ENCODE measurements at places on chromosomes 16 and 17.

GRCh38 chr17:5699814-5700213 is 115.5 kb upstream of the NLRP1 start:
- no peak for DNase-seq

DNA sequence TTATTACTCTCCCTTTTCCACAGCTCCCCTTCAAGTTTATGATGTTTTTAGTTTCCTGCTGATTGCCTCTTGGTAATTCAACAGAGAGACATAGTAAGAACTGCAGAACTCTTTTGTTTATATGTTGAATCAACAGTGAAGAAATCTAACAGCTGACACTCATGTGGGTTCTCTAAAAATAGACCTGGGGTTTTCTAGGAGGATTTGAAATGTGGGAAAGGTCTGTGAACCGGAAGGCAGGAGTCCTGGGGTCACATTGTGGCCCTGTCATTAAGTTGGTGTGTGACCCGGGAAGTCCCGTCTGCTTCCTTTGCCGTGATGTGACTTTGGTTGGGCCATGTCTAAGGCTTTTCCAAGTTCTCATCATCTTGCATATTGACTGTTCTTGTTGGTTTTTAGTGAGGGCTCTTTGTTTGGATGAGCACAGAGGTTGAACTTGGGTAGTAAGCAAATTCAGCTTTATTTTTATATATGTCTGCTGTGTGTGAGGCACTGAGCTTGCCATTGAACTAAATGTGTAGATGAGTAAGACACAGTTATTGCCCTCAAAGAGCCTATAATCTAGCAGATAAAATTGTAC is 48.5 kb upstream of the HS3ST3A1 start:
- DNase-seq, result no peak

DNA sequence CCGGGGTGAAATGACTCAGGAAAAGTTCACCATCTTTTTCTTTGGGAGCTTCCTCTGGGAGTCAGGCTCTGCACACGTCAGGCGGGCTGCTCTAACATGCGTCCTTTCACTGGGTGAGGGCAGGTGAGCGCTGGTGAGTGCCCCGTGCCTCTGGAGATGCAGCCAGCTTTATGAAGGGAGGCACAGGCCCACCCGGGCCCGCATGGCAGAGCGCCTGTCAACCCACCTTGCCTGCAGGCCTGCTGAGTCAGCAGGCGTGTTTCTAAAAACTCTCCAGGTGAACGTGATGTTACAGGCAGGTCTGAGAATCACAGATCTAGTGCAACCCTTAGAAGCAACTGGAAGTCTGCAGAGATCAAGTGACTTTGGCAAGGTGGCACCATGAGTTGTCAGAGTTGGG is 18.4 kb downstream of the MAP1LC3B start:
- no peak for DNase-seq

- no peak for DNase-seq
Measured at GRCh38 chr17:31688701-31689100, 170.3 kb downstream of the COPRS start.

DNA sequence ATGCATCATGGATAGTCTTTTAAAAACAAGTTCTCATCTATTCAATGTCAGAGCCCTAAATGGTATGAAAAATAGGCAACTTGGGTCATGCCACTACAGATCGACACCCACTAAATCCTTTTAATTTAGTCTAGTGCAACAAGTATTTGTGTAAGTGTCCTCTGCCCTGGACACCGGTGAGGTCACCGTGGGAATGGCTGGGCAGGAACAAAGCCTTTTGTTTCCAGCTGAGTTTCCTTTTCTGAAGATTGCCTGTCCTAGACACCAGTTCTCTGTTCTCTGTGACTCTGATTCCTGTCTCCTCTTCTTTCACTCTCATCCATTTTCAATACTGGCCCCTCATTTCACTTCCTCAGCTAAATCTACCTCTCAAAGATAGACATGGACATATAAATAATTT is 446.5 kb downstream of the MAF start:
- DNase-seq, result no peak

- no peak for DNase-seq
Measured at GRCh38 chr17:39625198-39625785, 1.5 kb upstream of the PPP1R1B start.

- no peak for DNase-seq
Measured at GRCh38 chr16:635573-636205, 416 bp downstream of the METTL26 start.

DNA sequence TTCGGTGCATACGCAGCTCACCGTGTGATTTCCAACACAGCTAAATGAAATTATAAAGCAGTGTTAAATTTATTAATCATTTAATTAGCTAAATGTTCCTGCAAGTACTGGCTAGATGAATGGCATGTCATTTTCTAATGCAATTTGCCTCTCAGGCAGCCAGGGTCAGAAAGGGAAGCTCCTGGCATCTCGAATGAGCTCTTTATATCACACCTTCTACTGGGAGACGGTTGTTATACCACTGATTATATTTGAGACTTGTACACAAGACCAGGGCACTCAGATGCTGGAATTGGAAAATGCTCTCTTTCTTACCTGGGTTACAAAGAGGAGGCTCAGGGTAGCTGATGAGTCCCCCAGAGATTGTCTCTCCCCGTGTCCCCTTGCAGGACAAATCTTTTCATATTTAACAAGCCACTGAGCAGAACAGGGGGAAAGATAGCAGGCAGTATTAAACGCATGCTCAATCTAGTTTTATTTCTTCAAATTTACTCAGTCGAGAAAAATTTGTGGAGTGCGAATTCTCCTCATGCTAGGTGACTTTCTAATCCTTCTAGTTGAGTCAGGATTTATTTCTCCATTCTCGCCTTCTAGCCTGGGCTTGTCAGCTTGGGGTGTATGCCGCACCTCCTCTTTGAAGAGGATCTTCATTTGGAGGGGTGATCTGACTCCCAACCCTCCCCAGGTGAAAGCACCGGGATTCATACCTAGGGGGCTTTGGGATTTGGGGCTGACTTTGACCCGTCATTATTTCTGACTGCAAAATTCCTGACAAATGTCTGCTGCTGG is 441.1 kb downstream of the MAF start:
- no peak for DNase-seq

- DNase-seq, result no peak
Measured at GRCh38 chr16:15899538-15900100, 11.2 kb upstream of the CEP20 start.
